Smooth muscle cell of the brain vasculature (primary cell): ENCODE measurements at places on chromosomes 11 and 22.

GRCh38 chr11:121566279-121567168 is 113.8 kb upstream of the SORL1-AS1 start:
- no peak for DNase-seq

DNA sequence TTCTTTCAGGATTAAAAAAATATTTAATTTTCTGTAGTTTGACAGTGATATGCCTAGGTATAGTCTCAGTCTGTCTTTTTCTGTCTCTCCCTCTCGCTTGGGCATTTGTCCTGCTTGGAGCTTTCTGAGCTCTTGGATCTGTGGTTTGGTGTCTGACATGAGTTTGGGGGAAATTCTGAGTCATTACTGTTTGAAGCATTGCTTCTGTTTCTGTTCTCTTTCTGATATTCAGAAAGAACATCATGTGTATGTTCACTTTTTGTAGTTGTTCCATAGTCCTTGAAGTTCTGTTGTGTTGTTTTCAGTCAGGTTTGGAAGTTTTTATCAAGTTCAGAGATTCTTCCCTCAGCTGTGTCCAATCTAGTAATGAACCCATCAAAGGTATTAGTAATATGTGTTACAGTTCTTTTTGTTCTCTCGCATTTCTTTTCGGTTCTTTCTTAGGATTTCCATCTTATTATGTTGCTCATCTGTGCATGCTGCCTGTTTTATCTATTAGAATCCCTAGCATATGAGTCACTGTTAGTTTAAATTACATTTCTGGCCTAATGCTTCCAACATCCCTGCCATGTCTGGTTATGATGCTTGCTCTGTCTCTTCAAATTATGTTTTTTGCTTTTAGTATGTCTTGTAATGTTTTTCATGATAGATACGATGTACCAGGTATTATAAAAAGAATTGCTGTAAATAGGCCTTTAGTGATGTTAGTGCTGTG is 48.4 kb downstream of the DDX10 start:
- no peak for DNase-seq

GRCh38 chr11:76397383-76397782 is 16.3 kb downstream of the GVQW3 start:
- DNase-seq: no peak

- no peak for DNase-seq
Measured at GRCh38 chr11:119318240-119319135, 1.6 kb upstream of the MCAM start.

DNA sequence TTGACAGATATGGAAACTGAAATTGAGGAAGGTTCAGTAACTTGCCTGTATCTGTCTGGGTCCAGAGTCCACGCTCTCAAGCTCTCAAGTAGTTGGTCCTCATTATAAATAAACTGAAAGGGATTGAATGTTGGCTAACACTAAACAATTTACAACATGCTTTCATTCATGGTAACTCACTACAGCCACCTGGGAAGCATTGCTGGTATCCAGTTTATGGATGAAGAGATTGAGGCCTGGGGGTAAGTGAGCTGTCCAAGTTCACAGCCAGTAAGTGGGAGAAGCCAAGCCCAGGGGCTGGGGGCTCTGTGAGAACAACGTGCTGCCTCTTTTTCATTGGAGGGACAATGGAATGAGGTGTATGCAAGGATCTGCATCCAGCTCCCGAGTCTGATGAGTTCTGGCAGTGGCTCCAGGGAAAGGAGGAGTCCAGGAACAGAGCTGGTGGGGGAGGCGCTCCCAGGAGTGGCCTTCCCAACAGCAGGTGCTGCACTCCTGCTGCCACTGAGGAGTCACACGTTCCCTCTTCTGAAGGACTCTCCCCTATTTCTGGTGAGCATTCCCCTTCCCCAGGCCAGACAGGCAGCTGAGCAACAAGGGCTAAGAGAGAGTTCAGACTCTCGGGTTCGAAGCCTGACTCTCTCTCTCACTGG is 175.8 kb downstream of the CSNK2A3 start:
- DNase-seq: no peak
